T-helper 22 cell (primary cell): ENCODE measurements at places on chromosomes 16 and 17.

DNA sequence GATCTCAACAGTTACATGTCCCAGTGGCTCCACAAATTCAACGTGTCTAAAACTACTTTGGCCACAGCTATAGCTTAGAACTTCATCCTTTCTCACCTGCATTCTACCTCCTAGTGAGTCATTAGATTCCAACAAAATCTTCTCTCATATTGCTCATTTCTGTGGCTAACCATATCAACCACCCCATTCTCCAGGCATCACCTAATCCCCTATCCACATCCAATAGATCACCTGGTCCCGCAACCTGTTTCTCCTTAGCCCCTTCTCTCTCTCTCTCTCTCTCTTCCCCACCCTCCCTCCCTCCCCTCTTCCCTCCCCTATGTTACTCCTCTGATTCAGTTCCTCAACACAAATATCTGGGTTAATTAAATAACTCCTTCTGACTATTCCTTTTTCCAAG lies 64.6 kb downstream of the ANKFN1 start:
- DNase-seq, result no peak

DNA sequence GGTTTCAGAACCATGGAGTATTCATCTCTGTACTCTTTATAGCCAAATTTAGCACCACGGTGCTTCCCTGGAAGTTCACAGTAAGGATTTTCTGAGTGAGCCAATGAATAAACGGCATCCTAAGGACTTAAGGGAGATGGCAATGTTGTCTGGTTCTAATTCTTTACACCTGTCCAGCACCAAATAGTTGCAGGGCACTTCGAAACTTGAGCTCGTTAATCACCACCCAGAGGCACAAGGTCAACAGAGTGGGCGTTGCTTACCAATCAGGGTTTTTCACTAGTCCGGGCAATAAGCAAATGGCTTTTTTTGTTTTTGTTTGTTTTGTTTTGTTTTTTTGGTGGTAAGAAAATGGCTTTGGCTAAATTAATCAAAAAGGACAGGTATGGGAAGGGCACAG lies 28.2 kb upstream of the TMEM220 start:
- no peak for DNase-seq

DNA sequence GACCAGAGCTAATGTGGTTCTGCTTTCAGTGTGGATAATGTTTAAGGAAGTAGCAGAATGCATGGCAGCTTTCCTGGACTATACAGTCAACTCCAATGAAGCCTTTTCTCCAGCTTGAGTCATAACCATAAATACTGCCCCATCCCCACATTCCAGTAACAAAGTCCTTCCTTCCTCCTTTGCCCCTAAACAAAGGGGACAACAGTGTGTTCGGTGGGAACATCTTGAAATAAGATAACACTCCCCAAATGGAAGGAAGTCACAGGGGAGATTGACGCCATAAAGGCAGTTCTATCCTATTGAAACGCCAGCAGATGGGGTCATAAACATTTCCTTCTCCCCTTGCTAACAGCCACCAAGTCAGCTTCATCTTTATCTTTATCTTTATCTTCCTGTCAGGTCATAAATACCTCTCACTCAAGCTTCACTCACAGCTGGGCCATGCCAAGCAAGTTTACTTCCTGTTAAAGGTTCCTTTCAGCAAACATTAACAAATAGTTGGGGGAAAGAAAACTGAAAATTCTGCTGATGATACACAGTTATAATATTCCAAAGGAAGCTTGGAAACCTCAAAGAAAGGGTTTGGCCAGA lies 136.7 kb downstream of the SNX11 start:
- no peak for DNase-seq

DNA sequence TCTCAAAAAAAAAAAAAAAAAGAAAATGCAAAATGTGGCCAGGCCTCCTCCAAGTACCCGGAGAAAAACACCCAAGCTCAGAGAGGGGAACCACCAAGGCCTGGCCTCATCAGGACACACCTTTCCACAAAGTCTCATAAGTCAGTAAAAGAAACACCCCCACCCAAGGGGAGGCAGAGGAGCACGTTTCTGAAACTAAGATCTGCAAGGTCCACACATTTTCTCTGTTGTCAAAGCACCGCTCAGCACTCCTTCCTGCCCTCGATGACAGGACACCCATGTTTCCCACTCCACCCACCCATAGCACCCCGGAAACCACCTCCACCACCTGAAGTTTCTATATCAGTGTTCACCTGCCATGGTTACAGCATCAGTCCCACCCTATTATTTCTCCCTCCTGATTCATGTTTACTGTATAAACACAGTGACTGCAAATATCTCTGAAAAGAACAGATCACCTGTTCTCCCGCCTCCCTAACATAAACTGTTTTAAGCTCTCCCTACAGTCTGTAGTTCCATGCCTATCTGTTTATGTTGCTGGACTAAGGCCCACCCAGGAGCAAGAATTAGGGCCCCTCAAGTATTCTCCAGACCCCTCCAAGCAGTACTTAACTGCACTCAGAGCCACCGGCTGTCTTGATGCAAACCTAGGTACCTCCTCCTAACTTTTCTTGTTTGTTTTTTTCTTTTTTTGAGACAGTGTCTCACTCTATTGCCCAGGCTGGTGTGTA lies 2.0 kb downstream of the CORO7 start:
- peak; percentile 86 for DNase-seq

GRCh38 chr16:18041864-18042834 lies 294.4 kb downstream of the NPIPA8 start:
- DNase-seq, result no peak

GRCh38 chr17:68468334-68468733 lies 11.0 kb upstream of the WIPI1 start:
- DNase-seq, result no peak

GRCh38 chr17:75854101-75854748 lies 910 bp downstream of the WBP2 start:
- DNase-seq, result no peak

- peak; percentile 61 for DNase-seq
These were observed 1.4 kb downstream of the PHF23 start for GRCh38 chr17:7237761-7238419.

DNA sequence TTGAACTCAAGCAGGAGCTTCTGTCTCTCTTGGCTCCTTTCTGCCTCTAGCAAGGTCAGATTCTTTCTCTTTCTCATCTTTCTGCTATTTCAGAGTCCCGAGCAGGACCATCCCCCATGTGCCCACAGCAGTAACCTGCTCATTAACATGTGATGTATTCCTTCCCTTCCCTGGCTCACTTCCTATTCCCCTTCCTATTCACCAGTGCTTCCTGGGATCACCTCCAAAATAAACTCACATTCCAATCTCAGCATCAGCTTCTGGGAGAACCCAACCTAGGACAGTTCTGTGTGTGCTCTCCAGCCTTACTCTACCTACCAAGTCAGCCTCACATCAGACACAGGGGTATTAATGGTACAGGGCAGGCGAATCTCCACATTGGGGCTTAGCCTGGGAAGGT lies 546.4 kb upstream of the SALL1 start:
- DNase-seq, result no peak

- DNase-seq, result no peak
These were observed 12.5 kb downstream of the CDH5 start for GRCh38 chr16:66378741-66379570.

GRCh38 chr17:42438600-42439567 lies 15.8 kb upstream of the CAVIN1 start:
- DNase-seq, result no peak

GRCh38 chr16:22296225-22297113 lies 740 bp upstream of the POLR3E start:
- DNase-seq, result no peak

DNA sequence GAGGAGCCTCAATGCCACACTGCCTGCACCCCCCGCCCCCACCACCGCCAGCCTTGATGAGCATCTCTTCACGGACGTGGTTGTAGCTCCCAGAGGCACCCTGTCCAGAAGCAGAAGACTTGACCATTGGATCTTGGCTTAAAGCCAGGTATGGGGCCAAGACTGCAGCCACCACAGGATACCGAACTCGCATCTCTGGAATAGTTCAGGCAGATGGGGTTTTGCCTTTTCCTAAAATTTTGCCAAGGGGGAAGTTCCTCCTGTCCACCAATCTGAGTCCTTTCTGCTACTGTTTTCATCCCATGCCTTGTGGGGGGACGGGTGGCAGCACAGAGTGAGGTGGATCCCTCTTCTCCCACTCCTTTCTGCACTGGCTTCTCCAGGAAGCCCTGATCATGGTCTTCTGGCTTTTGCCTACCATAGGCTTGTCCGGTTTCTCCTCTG lies 939 bp downstream of the CORO6 start:
- DNase-seq, result no peak

DNA sequence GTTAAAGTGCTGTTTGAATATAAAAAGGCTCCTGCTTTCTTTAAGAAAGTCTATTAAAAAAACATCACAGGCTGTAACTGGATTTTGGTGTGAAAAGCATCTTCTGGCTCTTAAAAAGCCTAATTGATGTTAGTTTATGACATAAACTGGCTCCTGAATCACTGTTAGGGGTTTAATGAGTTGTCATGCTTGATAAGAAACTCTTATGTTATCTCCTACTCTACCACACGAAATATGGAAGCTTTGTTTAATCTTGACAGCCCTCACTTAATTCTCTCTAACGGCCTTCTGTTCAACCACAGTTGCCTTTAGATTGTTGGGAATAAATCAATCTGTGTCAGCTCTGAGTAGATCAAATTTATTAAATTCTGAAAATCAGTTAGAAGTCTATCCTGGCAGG lies 51.5 kb downstream of the CPPED1 start:
- DNase-seq, result no peak

GRCh38 chr17:58327363-58328194 lies 1.0 kb downstream of the TSPOAP1 start:
- DNase-seq, result no peak

DNA sequence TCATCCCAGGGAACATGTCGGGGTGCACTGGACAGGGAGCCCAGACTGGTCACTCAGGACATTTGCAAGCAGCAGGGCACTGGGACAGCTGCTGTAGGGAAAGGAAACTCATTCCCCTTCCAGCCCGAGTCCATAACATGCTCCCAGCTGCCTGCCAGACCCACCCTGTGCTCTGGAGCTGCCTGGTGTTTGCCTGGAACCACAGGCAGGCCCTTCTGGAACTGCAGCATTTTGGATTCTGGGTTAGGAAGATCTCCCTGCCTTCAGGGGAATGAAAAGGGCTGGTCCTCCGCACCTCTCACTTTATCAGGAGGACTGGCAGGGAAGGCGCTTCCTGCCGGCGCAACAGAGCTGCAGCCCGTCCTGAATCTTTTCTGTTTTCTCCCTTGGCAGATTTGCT lies 41.2 kb downstream of the MEAK7 start:
- no peak for DNase-seq

GRCh38 chr17:75316253-75316652 lies 27.0 kb upstream of the SLC25A19 start:
- DNase-seq, result no peak

DNA sequence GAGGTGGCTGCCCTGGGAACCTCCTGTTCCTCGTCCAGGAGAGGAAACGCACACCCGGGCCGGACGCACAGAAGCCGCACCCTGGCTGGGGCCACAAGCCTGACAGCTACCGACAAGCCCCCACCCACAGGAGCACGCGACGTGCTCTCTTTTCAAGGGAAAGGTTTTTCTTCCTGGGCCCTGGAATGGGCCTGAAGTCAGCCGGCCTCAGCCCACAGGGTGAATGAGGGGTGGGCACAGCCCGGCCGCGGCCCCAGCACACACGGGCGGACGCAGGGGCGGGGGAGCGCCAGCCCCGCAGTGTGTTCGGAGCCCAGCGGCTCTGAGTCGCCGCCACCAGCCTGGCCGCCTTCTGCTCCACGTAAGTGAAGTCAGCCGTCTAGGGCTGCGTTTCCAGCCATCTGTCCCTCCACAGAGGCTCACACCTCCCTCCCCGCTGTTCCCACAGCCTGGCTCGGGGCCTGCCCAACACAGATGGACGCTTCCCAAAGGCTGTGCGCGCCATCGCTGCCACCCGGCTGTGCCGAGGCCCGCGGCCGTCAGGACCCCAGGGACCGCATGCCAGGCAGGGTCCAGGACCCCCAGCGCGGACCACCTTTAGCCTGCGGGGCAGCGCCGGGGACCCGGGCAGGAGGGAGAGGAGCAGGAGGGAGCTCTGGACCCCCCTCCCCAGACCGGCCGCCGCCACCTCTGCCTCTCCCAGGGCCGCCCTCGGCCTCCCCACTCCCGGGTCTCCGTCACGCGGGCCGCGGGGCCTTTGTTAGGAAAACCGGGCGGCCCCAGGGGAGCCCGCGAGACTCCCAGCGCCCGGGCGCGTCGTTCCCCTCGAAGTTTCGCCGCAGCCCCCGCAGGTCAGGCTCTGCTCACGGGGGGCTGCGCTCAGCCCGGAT lies 36.8 kb downstream of the CBFA2T3 start:
- no peak for DNase-seq
